Fibroblast of lung (primary cell): ENCODE measurements at places on chromosomes 1 and 21. TPM values are rescaled to one million over a fixed set of nuclear protein-coding genes. Genes with fewer than 3 reads are reported as not detected.

DNA sequence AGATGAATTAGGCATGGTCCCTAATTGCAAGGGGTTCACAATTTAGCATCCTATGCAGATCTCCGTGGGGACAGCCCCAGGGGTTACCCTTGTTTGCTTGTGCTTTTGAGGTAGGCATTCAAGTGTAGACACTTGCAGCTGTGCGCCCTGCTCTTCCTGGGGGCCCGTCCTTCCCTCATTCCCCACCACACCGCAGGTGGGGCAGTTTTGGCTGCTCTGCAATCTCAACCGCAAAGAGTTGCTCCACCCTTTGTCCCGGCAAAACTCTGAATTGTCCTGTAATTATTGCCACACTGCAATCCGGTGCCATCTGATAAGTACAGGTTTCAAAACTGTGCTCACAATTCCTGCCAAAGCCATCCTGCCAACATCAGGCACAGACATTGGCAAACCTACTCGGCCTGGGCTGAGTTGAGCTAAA, 65.4 kb upstream of the LYST start:
- DNase-seq = no peak

- DNase-seq = no peak
Observed at GRCh38 chr1:51618715-51619114, 1.8 kb downstream of the OSBPL9 start.

The ERICH3 gene
- total RNA-seq = under 0.01 and 0.17 TPM in 2 replicates

GRCh38 chr1:20865001-20865400, 77.9 kb upstream of the HP1BP3 start:
- no peak for DNase-seq

GRCh38 chr1:195005338-195005737, 1602.9 kb downstream of the KCNT2 start:
- DNase-seq = no peak

The SPRR5 gene
- total RNA-seq = not detected in 2 replicates

The TMEM51 gene
- total RNA-seq = 6.1 and 6.7 TPM in 2 replicates

DNA sequence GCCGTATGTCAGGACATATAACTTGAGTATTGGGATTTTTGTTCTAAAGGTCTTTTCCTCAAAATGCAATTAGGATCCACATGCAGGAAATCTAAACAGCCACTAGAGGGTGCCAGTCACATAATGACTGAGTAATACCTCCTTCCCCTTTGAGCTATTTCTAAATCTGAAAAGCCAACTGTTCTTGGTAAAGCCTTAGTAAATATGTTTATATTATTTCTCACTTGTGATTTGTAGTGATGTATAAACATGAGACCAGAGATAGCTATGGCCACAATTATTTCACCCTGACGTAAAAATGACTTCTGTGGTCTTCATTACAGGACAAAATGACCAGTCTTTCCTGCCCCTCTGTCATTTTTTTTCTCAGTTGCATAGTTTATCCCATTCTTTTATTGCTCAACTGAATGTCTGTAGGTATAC, 41.0 kb upstream of the DR1 start:
- peak; percentile 54 for DNase-seq

DNA sequence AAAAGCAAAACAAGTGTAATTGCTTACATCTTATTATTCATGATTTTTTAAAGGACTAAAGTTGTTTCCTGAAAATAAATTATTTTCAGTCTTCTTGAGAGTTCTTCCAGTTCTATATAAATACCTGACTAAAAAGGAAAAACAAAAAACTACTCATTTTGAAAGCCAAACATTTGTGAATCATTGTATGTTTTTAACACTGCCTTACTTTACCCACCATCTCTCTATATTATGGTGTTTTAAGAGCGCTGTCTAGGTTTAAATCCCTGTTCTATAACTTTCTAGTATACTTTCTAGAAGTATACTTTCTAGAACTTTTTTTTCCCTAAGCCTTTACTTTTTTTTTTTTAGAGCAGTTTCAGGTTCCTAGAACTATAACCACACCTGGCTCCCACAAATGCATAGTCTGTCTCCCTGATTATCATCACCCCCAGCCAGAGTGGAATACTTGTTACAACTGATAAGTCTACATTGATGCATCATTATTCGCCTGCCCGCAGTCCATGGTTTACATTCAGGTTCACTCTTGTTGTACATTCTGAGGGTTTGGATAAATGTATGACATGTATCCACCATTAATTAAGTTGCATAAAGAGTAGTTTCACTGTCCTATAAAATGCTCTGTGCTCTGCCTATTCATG, 9.8 kb downstream of the RSBN1 start:
- no peak for DNase-seq

DNA sequence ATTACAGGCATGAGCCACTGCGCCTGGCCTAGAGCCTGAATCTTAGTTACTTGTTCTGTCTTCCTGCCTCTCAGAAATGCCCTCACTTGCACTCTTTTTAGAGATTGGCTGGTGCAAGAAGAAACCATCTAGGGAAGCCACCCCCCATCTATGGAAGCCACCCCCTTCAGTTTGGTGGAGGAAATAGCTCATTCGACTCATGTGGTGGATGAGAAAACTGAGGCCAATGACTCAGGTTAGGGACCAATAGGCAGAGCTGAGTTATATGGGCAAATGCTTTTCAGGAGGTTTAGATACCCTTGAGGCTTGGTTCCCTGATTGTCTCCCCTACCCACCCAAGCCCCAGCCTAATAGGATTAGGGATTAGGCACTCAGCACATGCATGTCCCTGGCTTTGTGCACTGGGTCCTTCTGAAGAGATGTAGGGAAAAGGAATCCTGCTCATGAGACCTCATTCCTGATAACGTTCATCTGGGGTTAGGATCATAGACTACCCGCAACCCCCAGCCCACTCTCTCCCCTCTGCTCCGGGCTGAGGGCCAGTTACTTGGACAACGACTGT, 77.1 kb downstream of the PAX7 start:
- no peak for DNase-seq
